ENCODE measurements at places on chromosomes 6 and 20.
A peak's percentile ranks its signal among the peaks of the same experiment; 100 is the strongest.

GRCh38 chr6:140311146-140311545 is 936.7 kb upstream of the CITED2 start:
- no peak for DNase-seq

GRCh38 chr20:25389858-25390537 is 637 bp downstream of the ABHD12 start:
- DNase-seq: peak; percentile 77

DNA sequence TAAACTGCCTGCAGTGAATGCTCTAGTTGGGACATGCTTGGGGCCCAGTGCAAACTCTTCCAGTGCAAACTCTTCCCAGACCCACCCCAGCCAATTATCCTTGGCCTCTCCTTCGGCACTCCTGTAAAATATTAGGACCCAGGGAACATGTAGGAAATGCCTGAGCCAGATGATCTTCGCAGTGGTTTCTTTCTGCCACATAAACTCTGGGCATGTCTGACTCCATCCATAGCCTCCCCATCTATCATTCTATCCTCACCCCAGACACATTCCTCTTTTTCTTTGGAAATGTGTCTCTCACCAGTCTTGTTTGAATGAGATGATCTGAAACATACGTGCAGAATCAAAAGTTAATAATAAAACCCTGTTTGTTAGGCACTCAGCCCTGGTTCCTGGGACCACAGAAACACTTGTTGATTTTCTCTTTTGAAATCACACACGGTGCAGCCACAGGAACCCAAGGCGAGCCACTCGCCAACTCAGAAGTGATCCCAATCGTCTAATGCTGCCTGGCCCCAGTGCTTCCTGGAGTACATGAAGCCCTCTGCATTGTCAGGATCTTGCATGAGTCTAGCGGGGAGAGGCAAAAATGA is 108.9 kb upstream of the CST7 start:
- DNase-seq: no peak

DNA sequence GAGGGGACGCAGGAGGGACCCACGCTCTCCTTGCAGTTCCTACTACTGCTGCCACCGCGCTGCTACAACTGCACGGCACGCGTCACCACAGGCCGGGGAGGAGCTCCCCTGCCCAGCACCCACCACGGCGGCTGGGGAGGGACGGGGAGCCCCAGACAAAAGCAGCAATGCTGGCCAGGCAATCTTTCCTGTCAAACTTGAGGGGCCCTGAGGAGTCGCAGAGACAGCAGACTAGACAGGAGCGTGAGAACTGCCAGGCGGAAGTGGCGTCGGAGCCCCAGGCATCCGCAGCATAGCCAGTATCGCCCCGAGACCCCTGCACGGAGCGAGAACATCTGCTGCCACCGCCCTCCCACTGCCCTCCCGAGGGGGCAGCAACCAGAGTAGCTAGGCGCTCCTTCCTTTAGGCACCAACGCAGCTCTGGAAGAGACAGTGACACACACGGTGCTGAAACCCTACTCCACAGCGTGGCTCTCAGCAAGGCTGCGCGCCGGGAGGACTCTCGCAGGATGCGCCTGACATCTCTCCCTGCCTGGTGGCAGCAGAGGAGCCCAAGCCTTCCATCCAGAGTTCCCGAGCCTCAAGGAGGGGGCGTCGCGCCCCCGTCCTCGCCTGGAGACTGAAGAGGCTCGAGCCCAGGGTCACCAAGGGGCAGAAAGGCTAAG is 2.2 kb downstream of the TAF4 start:
- DNase-seq: no peak

GRCh38 chr6:161476711-161477110 is 202.8 kb upstream of the AGPAT4 start:
- peak; percentile 28 for DNase-seq

DNA sequence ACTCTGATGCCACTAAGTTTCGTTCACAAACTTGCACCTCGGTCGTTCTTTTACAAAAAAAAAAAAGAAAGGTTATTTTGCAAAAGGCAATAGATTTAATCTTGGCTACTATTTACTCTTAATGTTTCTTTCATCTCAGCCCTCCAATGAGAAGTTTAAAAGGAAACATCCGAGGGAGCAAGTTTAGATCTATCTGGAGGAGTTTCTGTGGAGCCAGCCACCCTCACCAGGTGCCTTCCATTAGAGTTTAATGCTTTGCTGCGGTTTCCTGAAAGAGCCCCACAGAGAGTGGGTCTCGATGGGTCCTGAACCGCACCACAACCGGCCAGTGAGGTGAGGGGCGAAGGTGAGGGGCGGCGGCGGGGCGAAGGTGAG is 632 bp downstream of the PRKN start:
- DNase-seq: no peak

DNA sequence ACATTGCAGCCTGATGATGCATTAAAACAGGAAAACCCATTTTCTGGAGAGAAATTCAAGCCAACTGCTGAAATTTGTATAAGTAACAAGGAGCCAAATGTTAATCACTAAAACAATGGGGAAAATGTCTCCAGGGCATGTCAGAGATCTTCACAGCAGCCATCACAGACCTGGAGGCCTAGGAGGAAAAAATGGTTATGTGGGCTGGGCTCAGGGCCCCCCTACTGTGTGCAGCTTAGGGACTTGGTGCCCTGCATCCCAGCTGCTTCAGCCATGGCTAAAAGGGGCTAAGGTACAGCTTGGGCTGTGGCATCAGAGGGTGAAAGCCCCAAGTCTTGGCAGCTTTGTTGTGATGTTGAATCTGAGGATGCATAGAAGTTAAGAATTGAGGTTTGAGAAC is 479.8 kb downstream of the BCKDHB start:
- no peak for DNase-seq

DNA sequence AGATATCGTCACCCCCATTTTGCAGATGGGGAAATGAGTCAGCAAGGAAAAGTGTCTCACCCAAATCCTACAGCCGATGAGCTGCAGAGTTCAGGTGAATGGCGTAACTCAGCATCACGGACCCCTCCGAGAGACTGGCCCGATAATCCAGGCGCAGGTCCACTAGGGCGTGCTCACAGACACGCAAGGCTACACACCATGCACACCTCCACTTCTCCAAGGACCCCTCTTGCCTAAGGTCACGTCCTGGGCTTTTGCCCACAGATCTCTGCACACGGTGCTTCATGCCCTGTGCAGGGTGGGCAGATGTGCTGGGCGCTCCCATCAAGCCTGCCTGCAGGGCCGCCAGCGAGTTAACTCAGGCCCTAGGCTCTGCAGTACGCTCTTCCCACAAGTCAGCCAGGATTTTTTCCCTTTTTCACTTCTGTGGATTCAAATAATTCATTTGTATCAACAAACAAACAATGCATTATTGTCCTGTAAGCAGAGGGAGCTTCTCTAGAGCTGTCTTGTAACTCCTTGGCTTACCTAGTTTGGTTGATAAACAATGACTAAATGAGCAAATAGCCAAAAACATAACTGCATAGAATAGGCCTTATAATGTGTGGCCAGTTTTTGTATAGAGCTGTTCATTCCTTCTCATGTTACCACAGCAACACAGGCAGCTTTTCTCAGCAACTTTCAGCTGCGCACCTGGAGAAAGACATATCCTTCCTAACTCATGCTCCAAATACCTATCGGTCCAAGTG is 139.1 kb downstream of the AGPAT4 start:
- DNase-seq: no peak

DNA sequence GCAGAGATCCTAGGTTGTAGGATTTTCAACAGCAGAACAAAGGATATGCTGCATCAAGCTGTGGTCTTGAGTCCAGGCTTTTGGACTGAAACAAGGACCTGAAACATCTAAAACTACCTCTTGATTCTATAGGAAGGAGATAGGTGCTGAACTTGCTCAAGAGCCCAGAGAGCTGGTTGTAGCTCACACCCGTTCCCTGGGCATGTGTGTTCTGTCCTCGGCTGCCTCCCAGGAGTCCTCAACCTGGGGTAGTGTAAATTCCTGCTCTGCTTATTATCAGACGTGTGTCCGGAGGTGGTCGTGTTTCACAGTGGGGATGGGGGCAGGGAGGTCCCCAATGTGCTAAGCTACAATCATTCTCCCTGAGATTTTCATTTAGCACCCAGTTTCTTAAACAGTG is 4.8 kb downstream of the NOP56 start:
- no peak for DNase-seq

GRCh38 chr20:25000268-25000801 is 7.8 kb upstream of the APMAP start:
- DNase-seq: peak; percentile 66

GRCh38 chr6:17493286-17493685 is 99.9 kb downstream of the CAP2 start:
- no peak for DNase-seq

GRCh38 chr20:49411221-49411925 is 71.1 kb downstream of the KCNB1 start:
- no peak for DNase-seq

DNA sequence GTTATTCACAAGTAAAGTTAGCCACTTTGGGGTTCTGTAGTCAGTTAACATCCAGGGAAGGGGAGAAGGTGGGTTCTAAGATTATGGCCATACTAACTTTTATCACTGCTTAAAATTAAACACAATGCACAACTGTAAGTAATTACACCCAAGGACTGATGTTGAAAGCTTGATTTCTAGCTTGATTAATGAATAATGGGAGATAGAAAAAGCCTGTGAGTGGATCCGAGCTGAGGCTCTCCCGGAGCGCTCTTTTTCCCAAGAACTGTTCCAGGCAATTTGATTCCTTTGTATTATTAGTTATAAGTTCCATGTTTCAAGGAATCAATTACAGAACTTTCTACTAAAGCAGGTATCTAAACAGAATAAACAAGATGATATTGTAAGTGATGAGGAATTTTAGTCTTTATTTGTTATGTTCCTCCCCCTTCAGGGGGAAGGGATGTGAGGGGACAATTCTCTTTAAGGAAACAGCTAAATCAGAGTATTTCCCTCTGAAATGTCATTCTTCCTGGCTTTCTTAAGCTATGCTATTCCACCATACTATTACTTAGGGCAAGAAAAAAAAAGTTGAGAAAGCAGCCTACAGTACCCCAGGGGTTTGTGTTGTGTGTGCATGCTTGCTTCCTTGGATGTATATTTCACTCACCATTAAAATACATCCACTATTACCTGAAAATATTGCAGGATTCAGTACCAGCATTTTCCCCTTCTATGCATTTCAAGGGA is 3.8 kb downstream of the TSHZ2 start:
- no peak for DNase-seq

- peak; percentile 80 for DNase-seq
Observed at GRCh38 chr20:63224412-63225081, 8.6 kb upstream of the YTHDF1 start.

DNA sequence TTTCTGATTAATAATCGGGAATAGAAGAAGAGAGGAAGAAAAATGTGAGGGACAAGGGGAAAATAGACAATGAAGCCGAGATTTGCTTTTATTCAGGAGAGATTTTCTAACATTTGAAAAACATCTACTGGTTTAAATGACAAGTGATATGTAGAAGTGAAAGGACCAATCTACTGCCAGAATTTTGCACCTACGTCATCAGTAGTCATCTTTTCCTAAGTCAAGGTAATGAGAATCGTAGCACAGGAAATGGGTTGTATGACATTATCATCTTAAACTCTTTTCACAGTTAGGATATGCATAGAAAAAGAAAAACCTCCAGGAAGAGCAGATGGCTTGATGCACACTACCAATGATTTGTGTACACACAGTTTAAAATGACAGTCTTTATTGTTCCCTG is 45.3 kb upstream of the RAB32 start:
- no peak for DNase-seq

DNA sequence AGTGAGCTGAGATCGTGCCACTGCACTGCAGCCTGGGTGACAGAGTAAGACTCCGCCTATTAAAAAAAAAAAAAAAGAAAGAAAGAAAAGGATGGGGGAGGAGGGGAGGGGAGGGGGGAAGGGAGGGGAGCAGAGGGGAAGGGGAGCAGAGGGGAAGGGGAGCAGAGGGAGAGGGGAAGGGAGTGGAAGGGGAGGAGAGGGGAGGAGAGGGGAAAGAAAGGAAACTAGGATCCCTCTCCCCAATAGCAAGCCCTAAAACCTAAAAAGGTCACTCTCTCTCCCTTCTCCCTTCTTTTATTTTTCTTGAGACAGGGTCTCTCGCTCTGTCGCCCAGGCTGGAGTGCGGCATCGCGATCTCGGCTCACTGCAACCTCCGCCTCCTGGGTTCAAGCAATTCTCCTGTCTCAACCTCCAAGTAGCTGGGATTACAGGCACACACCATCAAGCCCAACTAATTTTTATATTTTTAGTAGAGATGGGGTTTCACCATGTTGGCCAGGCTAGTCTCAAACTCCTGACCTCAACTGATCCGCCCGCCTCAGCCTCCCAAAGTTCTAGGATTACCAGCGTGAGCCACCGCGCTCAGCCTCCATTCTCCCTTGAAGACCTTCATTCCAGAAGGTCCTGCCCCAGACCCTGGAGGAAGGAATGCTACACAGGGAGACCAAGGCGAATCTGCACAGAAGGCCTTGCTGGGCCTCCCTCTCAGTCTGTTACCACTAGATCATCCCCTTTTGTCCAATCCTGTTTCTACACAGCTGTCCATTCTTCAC is 45.8 kb upstream of the PIM1 start:
- DNase-seq: no peak

- no peak for DNase-seq
Observed at GRCh38 chr6:686497-686896, 6.4 kb downstream of the EXOC2 start.

- no peak for DNase-seq
Observed at GRCh38 chr6:68071740-68072139, 563.3 kb upstream of the ADGRB3 start.

GRCh38 chr6:25223490-25223991 is 55.6 kb upstream of the CARMIL1 start:
- DNase-seq: peak; percentile 61

- no peak for DNase-seq
Observed at GRCh38 chr6:103875221-103875620, 984.5 kb downstream of the HACE1 start.

DNA sequence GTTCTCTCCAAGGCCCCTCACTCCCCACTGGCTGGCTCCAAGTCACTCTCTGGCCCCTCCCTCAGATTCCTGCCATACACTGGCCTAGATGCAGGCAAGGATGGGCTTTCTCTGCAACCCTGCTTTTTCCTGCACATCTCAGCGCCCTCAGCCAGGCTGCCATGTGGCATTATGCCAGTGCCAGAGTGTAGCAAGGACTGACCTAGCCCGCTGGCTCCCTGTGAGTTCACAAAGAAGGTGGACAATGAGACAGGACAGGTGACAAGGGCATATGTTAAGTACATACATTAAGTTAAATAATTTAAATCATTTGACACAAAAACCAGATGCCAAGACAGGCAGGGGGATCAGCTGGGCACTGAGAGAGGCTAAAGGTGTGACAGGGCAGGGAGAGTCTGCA is 394.6 kb downstream of the ZFAND3 start:
- DNase-seq: no peak

DNA sequence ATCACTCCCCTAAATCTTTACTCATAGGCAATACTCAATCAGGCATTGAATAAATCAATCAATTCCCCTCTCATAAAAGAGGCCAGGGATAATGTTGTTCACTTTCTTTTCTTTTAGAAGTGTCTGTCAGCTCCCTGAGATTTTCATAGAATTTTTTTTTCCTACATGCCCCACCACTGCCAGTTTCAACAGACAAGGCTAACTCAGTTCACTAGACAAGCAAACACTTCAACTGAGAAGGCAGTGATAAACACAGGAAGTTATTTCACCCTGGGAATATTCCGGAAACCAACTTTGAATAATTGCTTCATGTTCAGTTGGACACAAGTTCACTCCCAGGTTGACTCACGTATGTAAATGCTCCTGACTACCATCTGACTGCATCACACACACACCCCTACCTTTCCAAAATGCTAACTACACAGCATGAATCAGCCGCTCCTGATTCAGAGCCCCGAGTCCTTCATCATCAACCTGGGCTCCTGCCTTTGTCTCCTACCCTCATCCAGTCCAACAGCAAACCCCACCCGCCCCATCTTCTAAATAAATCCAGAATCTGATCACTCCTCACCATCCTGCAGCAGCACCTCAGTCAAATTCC is 143.9 kb downstream of the BCAS1 start:
- no peak for DNase-seq

- no peak for DNase-seq
Observed at GRCh38 chr6:34486106-34486740, 20.3 kb downstream of the PACSIN1 start.
